Naive B cell (primary cell): ENCODE measurements at places on chromosomes 7 and 10.

DNA sequence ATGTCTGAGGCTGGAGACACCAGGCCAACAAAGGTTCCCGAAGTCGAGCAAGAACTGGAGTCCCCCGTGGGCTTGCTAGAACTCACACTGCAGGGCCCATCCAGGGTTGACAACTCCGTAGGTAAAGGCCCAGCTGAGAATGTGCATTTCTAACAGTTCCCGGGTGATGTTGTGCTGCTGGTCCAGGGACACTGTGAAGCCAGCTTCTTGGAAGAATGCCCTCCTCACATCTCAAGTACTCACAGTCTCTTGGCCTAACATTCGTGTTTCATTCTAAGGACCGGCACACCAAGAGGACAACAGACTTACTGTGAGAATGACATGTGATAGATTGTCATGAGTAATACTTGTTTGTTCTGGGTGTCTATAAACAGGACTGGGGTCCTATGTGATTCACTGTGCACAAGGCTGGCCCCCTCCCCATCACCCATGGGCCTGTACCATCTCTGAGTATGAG is 682.3 kb upstream of the IGFBP3 start:
- DNase-seq, result no peak

GRCh38 chr7:98869027-98869596 is 702 bp downstream of the TMEM130 start:
- no peak for DNase-seq

DNA sequence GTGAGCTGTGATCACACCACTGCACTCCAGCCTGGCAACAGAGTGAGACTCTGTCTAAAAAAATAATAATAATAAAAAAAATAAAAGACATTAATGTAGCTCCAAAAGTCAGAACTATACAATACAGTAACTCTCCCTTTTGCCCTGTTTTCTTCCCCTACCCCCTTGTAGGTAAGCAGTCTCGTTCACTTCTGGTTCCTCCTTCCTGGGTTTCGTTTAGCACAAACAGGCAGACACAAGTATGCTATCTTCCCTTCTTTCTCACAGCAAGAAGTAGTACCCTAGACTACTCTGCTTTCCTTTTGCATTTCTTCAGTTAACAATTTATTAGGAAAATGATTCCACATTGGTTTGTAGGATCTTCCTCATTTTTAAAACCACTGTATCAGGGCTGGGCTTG is 33.1 kb downstream of the PDSS1 start:
- DNase-seq, result no peak

DNA sequence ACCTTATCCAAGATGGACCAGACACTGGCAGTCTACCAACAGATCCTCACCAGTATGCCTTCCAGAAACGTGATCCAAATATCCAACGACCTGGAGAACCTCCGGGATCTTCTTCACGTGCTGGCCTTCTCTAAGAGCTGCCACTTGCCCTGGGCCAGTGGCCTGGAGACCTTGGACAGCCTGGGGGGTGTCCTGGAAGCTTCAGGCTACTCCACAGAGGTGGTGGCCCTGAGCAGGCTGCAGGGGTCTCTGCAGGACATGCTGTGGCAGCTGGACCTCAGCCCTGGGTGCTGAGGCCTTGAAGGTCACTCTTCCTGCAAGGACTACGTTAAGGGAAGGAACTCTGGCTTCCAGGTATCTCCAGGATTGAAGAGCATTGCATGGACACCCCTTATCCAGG is 13.4 kb downstream of the LEP start:
- no peak for DNase-seq

DNA sequence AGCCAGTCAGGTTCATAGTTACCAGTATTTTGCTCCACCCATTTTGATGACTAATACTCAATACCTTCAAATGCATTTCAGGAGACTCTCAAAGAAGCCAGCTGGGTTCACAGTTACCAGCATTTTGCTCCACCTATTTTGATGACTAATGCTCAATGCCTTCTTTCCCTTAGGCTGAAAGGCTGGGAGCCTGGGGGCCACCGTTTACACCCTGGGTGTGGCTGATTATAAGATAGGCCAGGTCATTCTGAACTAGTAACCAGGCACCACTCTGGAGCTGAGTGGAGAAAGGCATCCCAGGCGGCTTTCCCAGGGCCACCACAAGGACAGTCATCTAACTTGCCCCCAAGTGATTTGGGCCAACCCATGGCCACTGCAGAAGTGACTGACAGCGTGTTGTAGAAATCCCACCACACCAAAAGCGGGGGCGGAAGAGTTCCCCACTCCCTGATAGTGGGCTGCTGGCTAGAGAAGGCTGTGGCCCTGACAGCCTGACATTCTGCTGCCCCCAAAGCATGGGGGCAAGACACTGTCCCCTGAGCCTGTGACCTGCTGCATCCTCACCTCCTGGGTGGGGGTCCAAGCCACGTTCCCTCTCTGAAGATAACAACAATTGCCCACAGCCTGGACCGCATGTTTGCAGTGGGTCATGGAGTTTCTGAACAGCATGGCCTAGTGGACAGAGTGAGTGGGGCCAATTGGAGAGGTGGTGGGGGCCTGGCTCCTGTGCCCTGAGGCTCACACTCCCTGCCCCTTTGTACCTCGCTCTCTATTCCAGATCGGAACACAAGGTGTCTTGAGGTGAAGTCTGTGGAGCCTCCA is 23.0 kb upstream of the ZNF488 start:
- DNase-seq, result no peak

GRCh38 chr10:62054408-62054807 is 152.9 kb downstream of the ARID5B start:
- DNase-seq, result peak; percentile 36

DNA sequence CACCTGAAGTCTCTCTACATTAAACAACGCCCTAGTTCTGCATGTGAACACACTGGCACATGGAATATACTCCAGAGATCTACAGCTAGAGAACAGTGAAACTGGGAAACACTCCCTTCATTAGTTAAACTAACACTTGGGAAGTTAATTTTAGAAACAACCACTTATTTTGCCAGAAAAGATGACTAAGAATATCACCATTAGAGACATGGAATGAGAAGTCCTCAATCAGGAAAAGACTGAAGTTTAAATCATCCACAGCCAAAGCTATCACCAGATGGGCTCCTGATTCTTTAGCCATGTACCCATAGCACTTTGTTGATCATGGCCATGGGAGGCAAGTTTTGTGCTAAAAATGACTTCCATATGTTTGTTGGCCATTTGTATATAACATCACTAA is 719.5 kb downstream of the KCNMA1 start:
- DNase-seq, result no peak

DNA sequence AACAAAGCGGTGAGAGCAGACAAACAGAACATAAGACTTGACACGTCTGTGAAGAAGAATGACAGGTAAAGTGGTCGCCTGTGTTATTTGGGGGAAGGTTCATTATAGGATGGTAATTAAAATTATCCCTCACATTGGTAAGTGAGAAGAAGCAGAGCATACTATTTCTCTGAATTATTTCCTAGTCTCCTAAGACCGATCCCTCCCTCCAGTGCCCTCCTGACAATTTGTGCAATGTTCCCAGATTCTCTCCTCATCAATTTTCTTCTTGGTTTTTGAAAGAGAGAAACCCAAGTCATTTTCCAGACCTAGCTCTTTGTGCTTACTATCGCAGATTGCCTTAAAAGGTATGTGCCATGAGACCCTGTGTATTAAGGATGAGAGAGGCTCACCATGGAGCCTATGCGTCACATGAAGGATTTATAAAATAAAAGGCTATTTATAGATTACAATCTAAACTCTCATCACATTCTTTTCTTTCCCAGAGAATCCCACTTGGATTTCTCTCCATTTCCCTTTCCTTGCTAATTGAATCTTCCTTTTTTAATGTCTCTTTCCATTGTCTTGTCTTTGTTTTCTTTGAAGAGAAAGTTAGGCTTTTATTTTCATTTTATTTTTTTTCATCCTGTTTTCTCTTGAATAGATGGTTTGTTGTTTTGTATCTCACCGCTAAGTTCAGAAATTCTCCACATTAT is 112.0 kb downstream of the PPP1R3A start:
- no peak for DNase-seq

- DNase-seq, result no peak
Observed at GRCh38 chr7:25805027-25805687, 346.8 kb upstream of the NFE2L3 start.
